Brain (organoid and tissue), 16 donors: ENCODE measurements at places on chromosomes 2 and 18. TPM values are rescaled to one million over a fixed set of nuclear protein-coding genes. Genes with fewer than 3 reads are reported as not detected.

GRCh38 chr18:67239826-67240225 is 276.7 kb downstream of the DSEL start:
- DNase-seq, result no peak

DNA sequence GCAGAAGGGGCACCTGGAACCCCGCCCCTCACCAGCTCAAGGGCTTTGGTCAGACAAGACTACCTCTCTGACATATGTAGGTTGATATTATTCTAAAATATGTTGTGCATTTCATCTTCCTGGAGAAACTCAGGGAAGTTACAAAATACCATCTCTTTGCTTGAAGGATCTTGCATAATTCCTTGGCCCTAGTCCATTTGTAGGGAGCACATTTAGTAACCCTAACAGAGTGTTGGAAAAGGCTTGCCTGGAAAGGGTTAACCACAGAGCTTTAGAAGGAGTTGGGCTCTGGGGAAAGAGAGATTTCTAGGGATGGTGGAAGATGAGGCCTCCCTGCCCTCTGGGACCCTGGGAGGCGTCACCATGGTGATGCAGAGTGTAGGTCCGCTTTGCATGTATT is 143.0 kb upstream of the SLC1A4 start:
- DNase-seq, result no peak

DNA sequence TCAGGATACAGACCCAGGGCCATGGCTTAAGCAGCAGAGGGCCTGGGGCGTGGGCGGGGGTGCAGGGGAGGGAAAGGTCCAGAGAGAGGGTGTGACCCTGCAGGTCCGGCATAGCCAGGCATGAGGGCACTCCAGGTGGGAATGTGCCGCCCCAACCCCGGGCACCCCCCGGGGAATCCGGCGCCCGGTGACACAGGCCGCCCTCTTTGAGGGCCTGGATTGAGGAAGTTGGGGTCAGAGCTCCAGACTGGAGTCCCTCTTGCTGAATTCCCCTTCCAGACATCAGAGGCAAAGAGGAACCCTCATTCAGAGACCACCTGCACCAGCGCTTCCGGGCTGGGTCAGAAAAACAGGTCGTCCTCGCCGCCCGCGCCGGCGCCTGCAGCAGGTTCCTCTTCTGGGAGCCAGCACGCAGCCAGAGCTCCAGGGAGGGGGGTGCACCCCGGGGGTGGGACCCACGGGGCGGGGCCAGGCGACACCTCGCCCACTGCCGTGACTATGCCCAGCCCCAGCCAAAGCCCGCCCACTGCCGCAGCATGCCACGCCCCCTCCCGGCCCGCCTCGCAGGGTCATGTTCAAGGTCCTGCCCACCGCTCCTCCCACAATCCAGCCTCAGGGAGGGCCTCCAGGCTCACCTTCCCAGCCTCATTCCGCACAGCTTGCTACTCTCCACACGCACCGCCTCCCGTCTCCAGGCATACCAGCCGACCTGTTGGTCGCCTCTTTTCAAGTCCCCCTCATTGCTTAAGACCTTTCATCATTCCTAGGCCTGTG is 98.3 kb upstream of the ID2 start:
- DNase-seq, result peak; percentile 80

- no peak for DNase-seq
Observed at GRCh38 chr2:144165599-144166250, 354.2 kb downstream of the ZEB2 start.

DNA sequence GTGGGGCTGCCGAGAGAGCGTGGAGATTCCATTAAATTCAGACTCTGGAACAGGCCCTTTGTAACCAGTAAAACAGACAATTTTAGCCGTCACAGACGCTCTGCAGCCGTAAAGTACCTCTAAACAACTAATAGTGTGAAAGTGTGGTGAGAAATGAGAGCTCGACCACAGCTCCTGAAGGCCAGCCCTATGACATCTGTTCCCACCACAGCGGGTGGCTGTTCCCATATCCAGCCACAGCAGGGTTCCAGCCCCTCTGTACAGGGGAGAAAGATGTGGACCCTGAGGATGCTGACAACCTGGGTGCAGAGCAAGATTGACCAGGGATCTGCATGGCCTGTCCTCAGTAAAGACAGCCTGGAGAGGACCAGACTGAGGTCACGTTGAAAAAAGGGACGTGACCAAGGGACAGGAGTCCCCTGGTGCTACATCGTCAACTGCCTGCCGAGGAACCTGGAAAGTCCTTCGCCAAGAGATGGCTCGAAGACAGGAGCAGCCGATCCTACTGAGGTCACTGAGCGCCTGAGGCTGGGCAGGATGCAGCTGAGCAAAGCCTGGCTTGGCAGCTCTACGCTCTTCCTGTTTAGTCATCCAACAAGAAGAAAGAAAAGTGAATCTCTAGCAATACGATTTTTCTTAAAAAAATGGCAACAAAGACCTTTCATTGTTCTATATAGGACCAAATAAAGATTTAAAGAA is 831.7 kb downstream of the RNF144A start:
- no peak for DNase-seq

DNA sequence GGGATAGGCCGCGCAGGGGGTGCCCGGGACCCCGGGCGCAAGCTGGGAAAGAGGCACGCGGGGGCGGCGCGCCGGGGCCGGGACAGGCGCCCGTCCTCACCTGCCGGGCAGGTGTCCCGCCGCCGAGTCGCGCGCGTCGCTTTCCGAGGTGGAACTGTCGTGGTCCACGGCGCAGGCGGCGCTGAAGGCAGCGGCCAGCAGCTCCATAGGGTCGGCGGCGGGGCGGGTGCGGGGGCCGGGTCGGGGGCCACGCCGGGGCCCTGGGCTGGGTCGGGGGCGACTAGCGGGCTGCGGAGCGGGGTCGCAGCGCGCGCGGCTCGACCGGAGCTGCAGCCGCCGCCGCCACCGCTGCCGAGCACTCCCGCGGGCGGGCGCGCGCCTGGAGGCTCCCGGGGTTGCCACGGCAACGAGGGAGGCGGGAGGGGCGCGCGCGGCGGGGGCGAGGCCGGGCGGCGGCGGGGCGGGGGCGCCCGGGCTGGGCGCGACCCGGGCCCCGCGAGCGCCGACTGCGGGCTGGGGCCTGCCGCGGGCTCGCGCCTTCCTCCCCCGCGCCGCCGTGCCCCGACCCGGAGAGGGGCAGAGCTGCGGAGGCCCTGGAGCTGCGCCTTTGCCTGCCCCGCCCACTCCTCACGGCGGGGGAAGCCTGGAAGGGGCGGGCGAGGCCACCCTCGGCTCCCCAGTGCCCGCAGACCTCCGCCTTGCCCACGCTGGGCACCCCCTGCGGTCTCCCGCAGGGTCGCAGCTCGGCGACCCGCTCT is 57.9 kb downstream of the SNORC start:
- DNase-seq, result peak; percentile 86

GRCh38 chr18:47587587-47587986 is 336.1 kb upstream of the SKOR2 start:
- no peak for DNase-seq

DNA sequence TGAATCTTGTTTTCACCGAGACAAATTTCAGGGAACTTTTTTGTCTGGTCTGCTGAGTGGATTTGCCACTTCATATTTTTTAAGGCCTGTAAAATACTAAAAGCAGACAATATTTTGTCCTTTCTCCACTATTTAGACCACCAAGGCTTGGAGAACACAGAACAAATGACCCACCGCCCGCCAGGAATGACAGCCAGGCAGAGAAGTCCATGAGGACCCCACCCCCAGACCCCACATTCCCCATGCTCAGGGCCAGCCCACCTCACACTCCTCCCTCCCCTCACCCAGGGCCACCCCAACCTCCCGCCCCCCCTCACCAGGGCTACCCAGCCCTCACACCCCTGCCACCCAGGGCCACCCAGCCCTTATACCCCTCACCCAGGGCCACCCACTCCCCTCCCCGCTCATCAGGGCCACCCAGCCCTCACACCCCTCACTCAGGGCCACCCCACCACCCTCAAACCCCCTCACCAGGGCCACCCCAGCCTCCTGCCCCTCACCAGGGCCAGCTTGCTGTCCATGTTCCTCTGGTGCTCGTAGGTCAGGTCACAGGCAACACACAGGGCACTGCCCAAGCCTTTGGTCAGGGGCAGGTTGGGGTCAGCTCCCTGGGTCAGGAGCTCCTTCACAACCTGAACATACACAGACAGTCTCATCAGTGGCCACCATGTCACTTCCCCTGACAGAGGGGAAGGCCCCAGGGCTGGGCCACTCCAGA is 50.6 kb downstream of the ANKMY1 start:
- no peak for DNase-seq

ZNF532 gene
- 51.6 TPM for polyA plus RNA-seq

IL36B gene
- not detected for polyA plus RNA-seq

DHRS9 gene
- 0.44 TPM for polyA plus RNA-seq

POTEC gene
- not detected for polyA plus RNA-seq
